ENCODE measurements at places on chromosomes 12 and 14.

DNA sequence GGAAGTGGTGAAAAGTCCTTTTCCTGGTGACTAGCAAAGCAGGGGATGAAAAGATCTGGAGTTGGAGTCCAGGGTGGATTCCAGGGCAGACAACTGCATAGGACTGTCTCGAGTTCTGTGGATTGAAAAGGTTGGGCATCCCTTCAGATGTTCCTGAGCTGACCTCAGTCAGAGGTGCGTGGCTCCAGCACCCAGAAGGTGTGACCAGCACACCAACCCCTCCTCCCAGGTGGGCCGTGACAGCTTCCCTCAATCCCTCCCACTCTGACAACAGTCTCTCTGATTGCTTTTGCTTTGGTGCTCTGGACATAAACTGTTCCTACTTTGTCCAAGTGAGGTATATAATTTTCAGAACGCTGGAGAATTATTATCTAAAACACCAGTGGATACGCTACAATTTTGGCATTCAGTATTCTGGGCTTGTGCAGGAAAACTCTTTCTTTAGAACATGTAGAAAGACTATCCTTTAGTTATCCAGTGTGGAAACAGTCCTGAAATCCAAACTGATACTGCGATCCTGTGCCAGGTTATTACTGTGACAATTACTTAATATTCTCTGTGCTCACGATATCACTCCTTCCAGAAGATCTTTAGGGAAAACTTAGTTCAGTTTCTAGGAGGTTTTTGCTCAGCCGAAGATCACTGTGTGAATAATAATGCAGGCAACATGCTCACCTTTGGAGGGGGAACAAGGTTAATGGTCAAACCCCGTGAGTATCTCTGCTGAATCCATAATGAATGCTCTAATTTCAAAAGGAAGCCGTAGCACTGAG is 87.9 kb downstream of the DAD1 start:
- DNase-seq = no peak

- no peak for DNase-seq
Measured at GRCh38 chr12:115752156-115752555, 525.3 kb downstream of the MED13L start.

GRCh38 chr12:15208140-15208539 is 13.1 kb downstream of the RERG start:
- DNase-seq = no peak

DNA sequence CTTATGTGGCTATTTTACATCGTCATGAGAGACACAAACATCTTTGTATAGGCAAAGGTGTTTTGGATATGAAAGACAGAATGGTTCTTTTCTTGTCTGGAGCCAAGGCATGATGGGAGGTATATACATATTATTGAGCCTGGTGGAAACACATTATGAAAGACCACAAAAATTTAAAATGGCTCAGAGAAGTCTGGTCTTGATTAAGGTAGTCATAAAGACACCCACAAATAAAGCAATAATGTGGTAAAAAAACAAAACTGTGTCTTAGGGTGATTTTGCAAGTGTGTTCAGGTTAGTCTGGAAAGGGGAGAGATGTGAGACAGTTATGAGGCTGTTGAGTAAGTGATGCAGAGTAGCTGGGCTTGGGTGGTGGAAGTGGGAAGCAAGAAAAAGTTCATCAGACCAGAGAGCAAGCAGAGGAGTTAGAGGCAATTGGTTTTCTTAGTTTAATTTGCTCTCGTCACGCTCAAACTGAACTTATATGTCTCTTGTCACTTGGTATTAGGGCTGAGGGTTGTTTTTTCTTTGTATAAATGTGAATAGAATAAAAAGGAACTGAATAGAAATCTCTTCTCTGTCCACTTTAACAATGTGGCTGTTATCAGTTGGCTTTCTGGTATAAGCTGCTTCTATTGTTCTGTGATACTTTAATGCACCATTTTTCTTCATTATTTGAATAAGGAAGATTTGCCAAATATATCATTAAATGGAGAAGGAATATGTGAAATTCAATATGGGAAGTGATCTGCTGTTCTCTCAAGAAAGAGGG is 115.0 kb downstream of the AKAP6 start:
- no peak for DNase-seq

DNA sequence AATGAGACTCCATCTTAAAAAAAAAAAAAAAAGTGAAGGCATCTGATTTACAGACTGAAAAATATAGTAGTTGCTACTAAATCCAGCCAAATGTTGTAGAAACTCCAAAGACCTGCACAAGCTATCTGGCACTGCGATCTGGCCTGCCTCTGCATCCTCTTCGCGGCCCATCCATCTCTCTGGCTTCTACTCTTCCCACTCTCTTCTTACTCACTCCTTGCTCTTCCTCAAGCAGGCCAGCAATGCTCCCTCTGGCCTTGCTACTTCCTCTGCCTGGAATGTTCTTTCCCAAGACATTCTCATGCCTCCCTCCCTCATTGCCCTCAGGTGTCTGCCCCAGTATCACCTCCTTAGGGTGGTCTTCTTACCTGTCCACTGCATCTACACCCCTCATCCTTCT is 9.7 kb upstream of the CRY1 start:
- no peak for DNase-seq

DNA sequence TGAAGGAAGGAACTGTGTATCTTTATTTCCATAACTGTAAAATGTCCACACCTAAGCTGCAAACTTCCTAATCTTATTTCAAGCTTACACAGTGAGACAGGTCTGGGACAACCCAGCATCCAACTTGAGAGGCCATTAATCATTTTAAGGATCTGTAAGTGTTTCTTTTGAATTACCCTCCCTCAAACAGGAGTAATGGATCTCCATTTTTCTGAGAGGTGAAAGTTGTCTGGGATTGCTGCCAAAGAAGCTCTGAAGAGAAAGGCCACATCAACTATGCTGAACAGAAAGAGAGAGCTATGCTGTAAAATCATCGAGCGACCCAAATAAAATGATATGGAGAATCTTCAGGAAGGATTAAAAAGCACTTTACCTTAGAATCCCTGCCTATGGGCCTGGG is 131.7 kb upstream of the CPNE8 start:
- DNase-seq = no peak

- no peak for DNase-seq
Measured at GRCh38 chr12:27794818-27795584, 15.0 kb upstream of the MANSC4 start.

- DNase-seq = no peak
Measured at GRCh38 chr12:105466231-105466900, 135.9 kb downstream of the C12orf75 start.

- DNase-seq = no peak
Measured at GRCh38 chr12:69464428-69464827, 5.8 kb upstream of the FRS2 start.

- no peak for DNase-seq
Measured at GRCh38 chr12:124578445-124578844, 11.0 kb upstream of the NCOR2 start.

DNA sequence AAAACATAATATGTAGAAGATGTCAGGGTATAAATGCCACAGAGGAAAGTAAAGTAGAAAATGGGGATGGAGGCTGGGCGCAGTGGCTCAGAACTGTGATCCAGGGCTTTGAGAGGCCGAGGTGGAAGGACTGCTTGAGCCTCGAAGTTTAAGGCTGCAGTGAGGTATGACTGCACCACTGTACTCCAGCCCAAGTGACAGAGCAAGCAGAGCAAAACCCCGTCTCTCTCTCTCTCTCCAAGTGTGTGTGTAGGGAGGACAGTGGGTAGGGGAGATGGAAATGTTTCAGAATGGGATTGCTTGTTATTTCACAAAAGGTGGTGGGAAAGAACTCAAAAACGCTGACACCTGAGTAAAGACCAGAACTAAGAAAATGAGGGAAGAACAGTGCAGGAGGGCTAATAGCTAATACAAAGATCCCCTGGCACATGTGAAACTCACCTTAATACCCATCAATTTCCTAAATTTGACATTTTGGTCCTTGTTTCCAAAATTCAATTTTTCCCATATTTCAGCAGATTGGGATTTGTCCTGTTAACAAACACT is 5.7 kb upstream of the ZCCHC8 start:
- no peak for DNase-seq

DNA sequence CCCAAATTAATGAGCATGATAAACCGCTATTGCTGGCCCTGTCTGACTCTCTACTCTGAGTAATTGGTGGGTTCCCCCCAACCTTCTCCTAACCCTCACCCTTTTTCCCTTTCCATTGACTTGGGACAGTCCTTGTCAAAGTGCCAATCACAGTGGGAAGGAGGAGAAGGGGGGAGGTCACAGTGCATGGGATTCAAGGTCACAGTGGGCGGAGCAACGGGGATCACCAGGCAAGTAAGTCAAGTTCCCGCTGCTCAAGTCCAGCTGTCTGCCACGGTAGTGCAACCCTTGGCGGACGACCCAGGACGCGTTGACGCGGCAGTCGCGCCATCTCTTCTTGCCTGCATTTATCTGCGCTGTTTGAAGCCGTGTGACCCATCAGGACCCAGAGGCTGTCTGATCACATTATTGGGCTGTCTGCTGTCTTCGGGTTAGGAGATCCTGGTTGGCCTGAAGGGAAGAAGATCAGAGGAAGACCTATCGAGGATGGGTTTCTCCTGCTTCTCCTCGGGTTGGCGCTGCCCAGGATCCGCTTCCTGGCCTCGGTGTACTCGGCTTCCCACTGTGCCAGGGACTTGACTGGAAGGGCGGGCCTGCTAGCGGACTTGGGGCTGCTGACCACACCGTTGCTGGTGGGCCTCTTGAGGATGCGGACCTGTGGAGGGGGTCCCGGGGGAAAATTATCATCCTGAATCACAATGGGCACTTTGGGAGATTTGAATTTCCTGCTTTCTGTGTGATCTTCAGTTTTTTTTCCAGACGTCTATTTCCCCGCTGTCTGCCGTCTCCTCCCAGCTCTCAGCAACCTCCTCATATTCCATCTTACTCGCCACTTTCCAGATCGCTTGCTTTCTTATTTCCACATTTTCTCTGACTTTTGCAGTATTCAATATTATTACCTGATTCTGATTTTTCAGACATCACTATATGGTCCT is 3.1 kb upstream of the MDM2 start:
- DNase-seq = no peak

GRCh38 chr14:98711453-98711852 is 560.5 kb downstream of the BCL11B start:
- no peak for DNase-seq

DNA sequence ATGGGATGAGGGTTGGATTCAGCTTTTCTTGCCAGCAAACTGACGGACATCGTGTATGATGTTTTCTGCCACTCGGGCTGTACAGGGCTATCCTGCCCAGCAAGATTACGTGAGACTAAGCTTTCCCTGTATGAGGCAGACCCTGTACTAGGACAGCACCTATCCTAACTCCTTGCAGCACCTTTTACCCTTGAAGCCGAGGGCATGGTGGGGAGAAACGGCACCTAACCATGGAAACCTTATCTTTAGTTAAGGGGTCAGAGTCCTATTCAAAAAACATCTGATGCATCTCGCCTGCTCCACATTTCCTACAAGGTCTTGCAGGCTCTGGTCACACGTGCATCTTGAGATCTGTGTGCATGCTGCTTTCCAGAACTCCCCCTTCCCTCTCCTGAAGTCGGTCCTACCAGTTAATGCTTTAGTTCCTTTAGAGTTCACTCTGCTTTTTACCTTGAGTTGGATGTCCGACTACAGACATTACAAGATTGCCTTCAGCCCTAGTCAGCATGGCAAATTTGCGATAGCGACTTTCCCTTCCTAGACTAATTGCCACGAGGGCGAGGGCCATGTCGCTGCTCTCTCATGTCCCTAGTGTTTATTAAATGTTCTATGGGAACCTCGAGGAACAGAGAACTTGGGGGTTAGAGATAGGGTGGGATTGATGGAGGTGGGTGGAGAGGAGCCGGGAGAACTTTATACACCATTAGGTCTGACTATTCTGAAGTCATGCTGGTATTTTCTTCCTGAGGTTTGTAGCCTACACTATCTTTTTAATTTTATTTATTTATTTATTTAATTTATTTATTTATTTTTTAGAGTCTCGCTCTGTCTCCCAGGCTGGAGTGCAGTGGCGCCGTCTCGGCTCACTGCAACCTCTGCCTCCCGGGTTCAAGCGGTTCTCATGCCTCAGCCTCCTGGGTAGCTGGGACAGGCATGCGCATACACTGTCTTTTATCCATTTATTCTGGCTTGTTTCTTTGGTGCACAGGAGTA is 6.6 kb downstream of the RAN start:
- DNase-seq = no peak

DNA sequence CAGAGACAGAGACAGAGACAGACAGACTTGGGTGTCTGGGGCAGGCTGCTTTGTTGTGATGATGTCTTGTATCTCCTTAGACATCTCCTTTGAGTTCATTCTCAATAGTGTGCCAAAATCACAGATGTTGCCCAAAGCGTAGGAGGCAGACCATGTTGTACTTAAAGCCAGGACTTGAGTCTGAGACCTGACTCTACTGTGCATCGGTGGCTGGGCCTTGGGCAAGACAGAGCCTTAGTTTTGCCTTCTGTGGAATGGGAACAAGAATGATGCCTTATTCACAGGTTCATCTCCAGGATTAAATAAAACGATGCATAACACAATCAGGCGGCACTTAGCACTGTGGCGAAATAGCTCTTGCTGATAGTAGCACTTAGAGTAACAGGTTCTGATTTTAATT is 230.3 kb downstream of the AACS start:
- no peak for DNase-seq

GRCh38 chr14:77113644-77114043 is 15.6 kb downstream of the CIPC start:
- no peak for DNase-seq
